Occipital lobe (tissue), 3 donors: ENCODE measurements at places on chromosomes 6 and 20. TPM values are rescaled to one million over a fixed set of nuclear protein-coding genes. Genes with fewer than 3 reads are reported as not detected.

Gene OR14J1
- total RNA-seq = under 0.01 TPM

Gene CST2
- not detected for total RNA-seq

Gene RHAG
- not detected for total RNA-seq

Gene PAX1
- total RNA-seq = under 0.01 TPM

Gene ARMH2
- not detected for total RNA-seq

Gene ENPP3
- total RNA-seq = 0.47 TPM

Gene BRD2
- 66.6 TPM for total RNA-seq

Gene WFDC10A
- not detected for total RNA-seq

Gene PGC
- total RNA-seq = not detected

Gene ARHGAP40
- total RNA-seq = not detected

Gene SLC24A3
- total RNA-seq = 17.8 TPM

Gene PRIM2
- total RNA-seq = 25.7 TPM

Gene CDS2
- 67.2 TPM for total RNA-seq

Gene TSHZ2
- total RNA-seq = 0.31 TPM

Gene MYLK2
- 0.78 TPM for total RNA-seq

Gene CCND3
- total RNA-seq = 19.2 TPM

Gene PPIL4
- 38.1 TPM for total RNA-seq

Gene SDHAF4
- total RNA-seq = 19.2 TPM

Gene CPNE5
- total RNA-seq = 4.8 TPM

Gene GINM1
- total RNA-seq = 28.4 TPM

Gene RSPO3
- total RNA-seq = 44.1 TPM

Gene SNPH
- 23.4 TPM for total RNA-seq

Gene NKX2-4
- total RNA-seq = not detected

Gene TDRD6
- 1.2 TPM for total RNA-seq

Gene ADTRP
- total RNA-seq = 2.5 TPM

Gene KCNG1
- 41.3 TPM for total RNA-seq

Gene PPP1R16B
- total RNA-seq = 12.9 TPM

Gene CLPSL1
- total RNA-seq = not detected
